ENCODE measurements at places on chromosomes 5 and 9.

DNA sequence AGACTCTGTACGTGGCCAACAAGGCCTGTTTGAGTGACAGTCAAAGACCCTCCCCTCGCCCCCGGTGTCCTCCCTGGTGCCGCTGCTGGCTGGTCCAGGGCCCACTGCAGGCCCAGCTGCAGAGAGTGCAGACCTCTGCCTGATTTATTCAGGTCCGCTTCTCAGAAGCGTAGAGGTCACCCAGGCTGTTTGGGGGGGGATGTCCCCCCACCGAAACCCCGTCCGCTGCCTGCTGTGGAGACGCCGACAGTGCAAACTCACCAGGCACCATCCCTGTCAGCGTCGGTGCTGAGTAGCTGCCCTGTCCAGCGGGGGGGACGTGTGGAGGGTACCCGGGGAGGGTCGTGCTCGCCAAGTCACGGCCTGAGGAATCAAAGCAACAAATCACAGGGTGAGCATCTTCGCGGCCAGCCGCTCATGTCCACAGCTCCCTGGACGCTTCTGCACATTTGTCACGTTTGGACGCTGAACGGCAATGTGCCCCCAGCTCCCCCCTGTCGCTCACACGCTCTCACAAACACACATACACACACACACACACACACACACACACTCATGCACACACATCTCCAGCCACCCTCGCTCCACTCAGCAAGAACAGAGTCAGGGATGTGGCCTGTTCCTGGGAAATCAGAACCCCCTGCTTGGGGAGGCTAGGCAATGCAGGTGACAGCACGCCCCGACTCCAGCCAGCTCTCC, 152.2 kb downstream of the PAX5 start:
- no peak for DNase-seq

- peak; percentile 78 for DNase-seq
Observed at GRCh38 chr9:109986521-109986991, 206.6 kb downstream of the PALM2AKAP2 start.

GRCh38 chr9:38445154-38446043, 21.1 kb upstream of the IGFBPL1 start:
- no peak for DNase-seq

GRCh38 chr5:123937230-123937629, 425.3 kb downstream of the CSNK1G3 start:
- DNase-seq: no peak

DNA sequence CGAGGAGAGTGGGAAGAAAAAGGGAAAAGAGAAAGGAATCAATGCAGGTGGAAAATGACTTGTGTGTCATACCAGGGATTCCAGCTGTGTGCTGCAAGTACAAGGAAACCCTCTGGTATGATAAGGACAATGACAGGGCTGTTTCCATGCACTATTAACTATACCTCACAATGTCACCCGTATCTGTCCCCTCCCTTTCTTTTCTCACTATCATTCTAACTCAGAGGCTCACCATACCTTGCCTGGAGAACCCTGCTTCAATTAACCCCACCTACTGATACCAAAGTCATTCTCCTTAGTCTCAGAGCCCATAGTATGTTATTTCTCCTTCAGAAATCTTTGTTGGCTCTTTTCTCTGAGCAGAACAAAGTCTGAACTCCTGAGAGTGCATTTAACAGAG, 236.2 kb upstream of the NREP start:
- DNase-seq: no peak

DNA sequence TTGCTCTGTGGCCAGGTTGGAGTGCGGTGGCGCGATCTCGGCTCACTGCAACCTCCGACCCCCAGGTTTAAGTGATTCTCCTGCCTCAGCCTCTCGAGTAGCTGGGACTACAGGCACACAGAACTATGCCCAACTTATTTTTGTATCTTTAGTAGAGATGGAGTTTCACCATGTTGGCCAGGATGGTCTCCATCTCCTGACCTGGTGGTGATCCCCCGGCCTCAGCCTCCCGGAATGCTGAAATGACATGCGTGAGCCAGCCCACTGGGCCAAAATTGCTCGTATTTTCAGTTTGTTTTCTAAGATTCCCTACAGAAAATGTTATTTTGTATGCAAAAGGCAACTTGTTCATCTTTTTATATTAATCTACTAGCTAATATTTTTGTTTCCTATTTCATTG, 782.6 kb downstream of the TLE1 start:
- DNase-seq: no peak

DNA sequence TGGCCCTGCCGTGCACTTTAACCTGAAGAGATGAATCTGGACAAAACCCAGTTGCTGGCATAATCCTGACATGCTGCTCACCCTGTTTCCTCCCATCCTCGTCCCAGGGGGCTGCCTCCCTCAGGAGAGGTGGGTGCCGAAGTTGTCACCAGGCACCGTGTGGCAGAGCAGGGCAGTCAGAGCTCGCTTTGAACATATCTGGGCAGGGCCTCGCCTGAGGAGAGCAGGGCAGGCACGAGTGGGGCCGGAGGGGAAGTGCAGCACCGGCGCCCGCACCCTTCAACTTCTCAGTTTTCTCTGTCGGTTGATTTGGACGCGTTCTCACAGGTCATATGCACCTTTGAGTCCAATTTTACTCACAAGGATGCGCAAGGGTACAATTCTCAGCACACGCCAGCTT, 141.1 kb upstream of the PHYKPL start:
- DNase-seq: no peak

GRCh38 chr5:15538516-15538915, 38.5 kb downstream of the FBXL7 start:
- no peak for DNase-seq

DNA sequence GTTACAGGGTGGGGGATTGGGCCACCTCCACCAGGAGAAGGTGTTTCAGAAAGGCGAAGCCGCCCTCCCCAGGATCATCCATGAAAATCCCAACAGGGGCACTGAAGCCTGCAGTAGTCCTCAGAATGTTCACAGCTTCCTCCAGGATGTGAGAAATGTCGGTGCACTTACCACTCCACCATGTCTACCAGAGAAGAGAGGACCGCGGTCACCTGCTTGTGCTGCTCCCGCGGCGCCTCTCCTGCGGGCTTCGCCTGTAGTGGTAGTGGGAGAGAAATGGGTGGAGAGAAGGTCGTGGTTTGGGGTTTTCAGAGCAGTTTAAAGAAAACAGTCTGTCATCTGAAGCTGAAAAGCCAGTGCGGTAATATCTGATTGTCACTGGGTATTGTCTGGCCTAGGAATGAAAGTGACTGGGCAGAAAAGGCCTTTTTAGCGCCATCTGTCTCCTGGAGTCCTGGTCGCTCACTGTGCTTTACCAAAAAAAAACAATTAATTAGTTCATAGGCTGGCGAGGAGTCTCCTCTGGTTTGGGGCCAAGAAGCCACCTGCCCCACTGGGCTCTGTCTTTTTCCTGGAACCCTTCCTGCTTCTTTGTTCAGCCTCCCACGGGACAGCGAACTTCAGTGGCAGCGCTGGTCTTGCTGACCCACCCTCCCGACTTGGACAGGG, 23.0 kb upstream of the PPP1R26 start:
- DNase-seq: no peak
